Mesenteric fat pad (tissue), 1 donor: ENCODE measurements at places on chromosomes 4 and X. TPM values are rescaled to one million over a fixed set of nuclear protein-coding genes. Genes with fewer than 3 reads are reported as not detected.

Gene BEND2
- total RNA-seq: not detected

GRCh38 chrX:57752866-57753265 is 72.8 kb upstream of the NLRP2B start:
- no peak for DNase-seq

- no peak for DNase-seq
Observed at GRCh38 chr4:42638993-42639392, 17.9 kb downstream of the ATP8A1 start.

DNA sequence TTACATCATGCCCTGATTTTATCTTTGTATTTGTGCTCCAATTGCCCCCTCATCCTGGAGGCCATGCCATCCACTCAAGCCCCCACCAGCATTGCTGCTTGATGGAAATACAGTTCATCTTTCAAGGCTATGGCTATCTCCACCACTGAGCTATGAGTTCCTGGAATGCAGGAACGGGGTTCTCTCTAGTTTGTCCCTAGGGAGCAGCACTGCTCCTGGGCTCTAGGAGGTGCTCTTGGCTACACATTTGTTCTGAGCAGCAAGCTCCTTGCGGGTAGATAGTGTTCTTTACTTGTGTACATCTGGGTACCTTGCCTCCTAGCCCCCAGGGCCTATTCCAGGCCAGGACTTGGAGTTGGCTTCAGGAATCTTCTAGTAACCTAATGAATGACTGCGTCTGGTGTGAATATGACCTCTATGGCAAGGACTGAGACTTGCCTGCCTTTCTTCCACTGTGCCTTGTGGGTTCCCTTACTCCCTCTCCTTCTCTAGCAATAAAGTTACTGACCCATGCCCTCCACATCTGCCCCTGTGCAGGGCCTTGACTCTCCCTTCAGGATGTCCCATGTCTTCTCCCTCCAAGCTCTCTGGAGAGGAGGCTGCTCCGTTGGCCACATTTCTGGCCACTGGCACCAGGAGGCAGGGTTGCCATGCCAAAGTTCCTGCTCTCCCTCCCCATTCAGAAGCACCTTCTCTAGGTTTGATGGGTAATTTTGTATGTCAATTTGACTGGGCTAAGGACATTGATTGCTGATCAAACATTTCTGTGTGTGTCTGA is 7.6 kb downstream of the CITED1 start:
- peak; percentile 68 for DNase-seq
